ENCODE measurements at places on chromosomes 1 and 21.

DNA sequence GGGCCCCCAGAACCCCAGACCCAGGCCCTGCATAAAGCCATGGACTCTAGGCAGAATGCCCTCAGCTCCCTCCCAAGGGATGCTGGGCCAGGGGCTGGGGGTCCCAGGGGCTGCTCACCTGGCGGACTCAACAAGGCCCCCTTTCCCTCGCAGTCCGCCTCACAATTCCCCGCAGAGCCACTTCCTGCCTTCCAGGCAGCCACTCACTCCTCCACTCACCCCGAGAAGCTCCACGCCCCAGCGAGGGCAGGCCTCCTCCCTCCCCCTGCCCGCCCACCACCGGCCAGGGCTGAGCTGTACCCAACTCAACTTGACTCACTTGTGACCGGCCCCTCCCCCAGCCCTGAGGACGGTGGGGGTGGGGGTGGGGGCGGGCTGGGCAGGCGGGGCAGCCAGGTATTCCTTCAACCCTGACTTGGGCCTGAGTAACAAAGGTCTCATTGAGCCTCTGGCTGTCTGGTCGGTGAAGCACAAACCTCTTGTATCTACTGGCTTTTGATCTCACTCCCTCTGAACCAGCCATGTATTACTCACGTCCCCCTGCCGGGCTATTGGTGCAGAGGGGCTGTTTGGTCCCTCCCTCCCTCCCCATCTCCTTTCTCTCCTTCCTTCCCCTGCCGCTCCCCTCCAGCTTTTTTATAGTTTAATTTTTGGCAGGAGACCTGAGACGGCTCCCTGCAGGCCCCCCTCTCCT, 5.9 kb downstream of the BLACAT1 start:
- peak; percentile 63 for DNase-seq

GRCh38 chr1:46244656-46245371, 2.7 kb upstream of the RAD54L start:
- DNase-seq = peak; percentile 75

DNA sequence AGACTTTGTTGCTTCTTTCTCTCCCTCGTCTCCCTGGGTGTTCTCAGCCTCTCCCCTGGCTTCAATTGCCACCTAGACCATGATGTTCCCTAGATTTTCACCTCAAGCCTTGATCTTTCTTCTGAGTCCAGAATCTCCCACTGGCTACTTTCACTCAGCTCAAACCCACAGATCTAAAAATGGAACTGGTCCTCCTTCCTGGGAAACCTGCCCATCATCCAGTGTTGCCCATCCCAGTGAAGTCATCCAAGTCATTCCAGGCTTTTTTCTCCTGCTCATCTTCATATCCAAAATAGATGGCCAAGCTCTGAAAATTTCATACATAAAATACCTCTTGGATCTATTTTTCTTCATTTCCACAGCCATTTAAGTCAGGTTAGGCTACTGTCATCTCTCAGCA, 347.4 kb downstream of the KCNH1 start:
- no peak for DNase-seq

DNA sequence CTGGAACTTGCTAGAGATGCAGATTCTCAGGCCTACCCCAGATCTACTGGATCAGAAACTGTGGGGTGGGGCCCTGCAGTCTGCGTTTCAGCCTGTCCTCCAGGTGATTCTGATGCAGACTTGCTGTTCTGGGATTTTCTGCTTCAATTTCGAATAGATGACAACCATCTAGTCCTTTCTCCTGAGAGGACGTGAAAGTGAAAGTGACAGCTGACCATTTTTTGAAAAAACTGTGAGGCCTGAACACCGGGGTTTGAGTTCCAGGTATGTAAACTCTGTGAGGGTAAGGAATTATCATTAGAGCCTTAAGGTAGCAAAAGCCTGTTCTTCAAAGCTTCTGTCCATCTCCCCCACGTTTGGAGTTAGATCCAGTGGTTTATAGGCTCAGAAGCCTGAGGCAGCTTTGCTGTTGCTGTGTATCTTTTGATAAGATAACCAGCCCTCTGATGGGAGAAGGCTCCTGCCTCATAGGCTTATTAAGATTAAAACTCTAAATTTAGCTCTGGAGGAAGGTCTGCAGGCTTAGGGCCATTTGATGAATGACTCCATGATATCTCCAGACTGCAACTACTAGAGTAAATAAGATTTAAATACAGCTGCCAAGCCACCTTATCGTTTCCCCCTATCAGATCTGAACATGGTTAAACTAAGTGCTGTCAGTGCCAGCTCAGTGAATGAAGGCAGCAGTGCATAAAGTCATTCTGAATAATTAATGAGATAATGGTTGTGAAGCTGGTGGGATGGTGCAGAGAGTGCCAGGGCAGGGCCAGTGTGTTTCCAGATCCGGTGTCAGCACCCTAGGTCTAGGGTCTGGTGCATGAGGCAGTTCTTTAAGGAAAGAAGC, 335.2 kb downstream of the HHAT start:
- DNase-seq = no peak

- DNase-seq = no peak
These were observed 53.4 kb downstream of the MACO1 start for GRCh38 chr1:25484096-25484495.

DNA sequence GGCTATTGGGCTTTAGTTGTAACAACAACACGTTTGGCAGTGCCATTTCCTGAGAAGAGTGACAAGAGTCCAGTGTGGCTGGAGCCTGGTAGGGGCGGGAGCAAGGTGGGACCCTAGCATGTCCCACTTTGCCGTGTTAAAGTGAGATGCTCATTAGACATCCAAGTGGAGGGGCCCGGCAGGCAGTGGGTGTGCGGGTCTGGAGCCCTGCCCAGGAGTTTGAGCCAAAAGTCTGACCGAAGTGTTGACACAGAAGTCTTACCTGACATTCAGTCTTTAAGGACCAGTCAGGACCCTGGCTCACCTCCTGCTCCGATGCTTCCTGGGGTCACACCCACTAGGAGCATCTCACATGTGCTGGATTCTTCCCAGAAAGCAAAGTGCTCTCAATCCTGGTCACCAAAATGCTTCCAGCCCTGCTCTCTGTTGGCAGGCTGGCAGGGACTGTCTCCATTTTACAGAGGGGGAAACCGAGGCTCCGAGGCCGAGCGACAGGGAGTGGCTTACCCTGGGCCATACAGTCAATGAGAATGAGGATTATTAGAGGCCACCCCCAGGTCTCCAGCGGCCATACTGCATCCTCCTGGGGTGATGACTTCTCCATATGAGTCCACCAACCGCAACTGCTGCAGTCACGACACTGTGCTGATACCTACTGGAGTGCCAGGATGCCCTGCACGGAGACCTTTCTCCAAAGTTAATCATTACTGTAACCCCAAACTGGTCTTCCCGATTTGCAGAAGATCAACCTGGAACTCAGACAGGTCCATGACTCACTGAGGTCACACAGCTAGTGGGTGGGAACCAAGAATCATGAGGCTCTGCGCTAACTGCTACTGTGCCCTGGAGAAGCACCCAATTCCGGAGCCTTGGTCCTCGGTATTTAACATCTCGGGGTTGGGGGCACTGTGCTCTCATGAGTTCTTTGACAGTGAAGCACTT, 112.7 kb downstream of the PRDM2 start:
- DNase-seq = no peak

- peak; percentile 96 for DNase-seq
These were observed 51.2 kb upstream of the SYNC start for GRCh38 chr1:32753532-32754316.

All from hepatic stellate cell (primary cell).